ENCODE measurements at places on chromosomes 1 and 21.

GRCh38 chr1:241034203-241034936, 322.6 kb downstream of the RGS7 start:
- ATAC-seq: no peak

DNA sequence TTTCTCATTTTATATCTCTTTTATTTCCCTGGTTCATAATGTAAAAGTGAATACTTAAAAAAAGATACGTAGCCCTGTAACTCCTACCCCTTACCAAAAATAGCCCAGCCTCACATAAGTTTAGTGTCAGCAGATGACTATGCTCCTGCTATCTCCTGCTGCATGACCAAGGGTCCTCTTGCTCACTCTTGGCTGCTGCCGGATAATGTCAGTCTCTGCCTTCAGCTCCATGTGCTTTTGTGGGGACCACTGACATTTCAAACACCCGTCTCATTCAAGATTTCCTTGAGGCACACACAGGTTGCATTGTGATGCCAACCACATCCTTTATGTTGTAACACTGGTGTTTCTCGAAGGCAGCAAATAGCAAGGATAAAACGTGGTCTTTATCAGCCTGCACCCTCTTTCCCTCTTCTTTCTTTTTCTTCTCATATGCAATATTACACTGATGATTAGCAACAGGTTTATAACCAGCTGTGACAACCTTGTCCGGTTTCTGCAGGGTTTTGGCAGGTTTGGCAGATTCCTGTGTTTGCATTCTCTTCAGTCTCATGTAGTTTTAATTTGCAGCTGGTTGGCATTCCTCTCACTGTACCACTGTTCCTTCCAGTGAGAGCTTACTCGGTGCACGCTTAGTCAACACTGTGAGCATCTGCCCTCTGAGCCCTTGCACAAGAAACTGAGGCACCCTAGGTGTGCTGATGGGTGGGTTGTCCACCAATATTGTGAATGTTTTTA, 62.2 kb downstream of the ZNF684 start:
- ATAC-seq: peak; percentile 45

GRCh38 chr1:87045761-87046304, 131.4 kb downstream of the HS2ST1 start:
- ATAC-seq: peak; percentile 31

- peak; percentile 14 for ATAC-seq
Measured at GRCh38 chr1:225635649-225636048, 17.3 kb downstream of the ENAH start.

DNA sequence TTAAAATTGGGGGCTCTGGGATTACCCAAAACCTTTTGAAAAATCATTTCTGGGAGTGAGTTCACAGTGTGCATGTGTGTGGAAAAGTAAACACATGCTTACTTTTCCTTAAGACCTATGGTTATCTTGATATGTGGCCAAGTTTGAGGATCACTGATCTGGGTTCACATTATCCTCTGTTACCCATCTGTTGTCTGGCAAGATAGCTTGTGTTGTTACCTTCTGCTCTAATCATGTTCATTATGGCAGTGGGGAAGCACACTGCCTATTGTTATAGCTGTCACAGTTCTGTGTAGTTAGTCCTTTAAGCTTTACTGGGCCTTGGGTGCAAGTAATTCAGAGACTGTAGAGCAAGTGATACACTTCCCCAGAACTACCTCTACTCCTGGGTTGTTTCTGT, 5.0 kb downstream of the CTBS start:
- no peak for ATAC-seq

DNA sequence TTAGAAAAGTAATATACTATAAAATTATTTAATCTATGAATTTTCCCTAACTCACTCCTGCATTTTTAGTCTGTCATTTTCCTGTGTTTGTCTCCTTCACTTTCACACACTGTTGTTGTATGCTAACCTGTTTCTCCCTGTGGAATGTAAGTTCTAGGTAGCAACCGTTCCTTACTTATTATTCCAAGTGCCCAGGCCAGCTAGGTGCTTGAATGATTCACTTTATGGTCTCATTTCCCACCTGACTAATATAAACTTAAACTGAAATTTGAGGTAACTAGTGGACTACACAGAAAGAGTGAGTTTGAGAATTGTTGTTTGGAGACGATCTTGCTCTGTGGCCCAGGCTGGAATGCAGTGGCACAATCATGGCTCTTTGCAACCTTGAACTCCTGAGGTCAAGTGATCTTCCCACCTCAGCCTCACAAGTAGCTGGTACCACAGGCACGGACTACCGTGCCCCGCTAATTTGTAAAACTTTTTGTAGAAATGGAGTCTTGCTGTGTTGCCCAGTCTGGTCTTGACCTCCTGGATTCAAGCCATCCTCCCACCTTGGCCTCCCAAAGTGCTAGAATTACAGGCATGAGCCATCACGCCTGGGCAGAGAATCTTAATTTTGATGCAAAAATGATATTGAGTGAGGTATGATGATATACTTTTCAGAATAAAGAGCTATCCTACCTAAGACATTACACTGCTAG, 1.9 kb downstream of the ZYG11B start:
- ATAC-seq: no peak

GRCh38 chr1:94514095-94514727, 27.3 kb downstream of the F3 start:
- ATAC-seq: peak; percentile 76

DNA sequence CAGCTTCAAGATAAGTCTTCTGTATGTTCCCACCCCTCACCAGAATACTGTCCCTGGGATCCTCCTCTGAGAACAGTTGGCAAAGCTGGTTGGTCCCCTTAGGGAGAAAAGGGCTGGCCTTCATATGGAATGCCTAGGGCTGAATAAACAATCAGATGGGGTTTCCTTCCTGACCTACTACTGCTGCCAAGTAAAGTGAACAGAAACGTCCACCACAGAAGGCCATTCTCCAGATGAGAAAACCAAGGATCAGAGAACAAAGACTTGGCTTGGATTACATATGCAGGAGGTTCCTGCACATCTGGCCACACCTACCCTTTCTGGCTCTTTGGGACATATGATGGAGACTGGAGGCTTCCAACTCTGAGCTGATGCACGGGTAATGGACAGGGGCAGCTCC, 194.5 kb downstream of the HIVEP3 start:
- no peak for ATAC-seq

DNA sequence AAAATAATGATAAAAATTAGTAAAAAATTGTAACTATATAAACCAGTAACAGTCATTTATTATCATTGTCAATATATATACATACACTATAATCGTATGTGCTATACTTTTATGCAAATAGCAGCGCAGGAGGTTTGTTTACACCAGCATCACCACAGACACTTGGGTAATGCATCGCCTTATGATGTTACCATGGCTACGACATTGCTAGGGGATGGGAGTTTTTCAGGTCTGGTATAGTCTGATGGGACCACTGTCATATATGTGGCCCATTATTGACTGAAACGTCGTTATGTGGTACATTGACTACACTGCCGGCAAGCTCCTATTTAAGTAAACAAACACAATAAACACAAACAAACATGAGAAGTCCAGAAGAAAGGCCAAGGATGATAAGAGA, 45.6 kb downstream of the KCNK1 start:
- ATAC-seq: no peak

- no peak for ATAC-seq
Measured at GRCh38 chr1:25090707-25091422, 141.4 kb downstream of the SYF2 start.

- peak; percentile 99 for ATAC-seq
Measured at GRCh38 chr1:202861420-202862132, 27.4 kb downstream of the RABIF start.

GRCh38 chr1:204705493-204705811, 19.9 kb upstream of the LRRN2 start:
- no peak for ATAC-seq

DNA sequence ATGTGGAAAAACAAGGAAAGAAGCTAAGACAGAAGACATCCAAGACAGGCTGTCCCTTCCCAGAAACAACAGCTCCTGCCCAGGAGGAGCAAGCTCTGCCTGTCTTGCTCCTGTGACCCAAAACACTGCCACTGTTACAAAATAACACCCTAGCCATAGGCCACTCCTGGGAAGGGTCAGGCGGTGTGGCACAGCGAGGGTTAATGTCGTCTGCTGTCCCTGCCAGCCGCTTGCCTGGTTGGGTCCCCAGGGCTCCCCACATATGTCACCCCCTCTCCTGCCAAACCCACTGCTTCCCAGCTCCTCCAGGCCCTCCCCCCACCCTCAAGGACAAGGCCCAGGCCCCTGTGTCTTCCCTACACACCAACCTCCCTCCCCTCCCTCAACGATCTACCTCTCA, 3.9 kb upstream of the NHLH1 start:
- no peak for ATAC-seq

- ATAC-seq: no peak
Measured at GRCh38 chr1:18142969-18143368, 35.4 kb downstream of the IGSF21 start.

DNA sequence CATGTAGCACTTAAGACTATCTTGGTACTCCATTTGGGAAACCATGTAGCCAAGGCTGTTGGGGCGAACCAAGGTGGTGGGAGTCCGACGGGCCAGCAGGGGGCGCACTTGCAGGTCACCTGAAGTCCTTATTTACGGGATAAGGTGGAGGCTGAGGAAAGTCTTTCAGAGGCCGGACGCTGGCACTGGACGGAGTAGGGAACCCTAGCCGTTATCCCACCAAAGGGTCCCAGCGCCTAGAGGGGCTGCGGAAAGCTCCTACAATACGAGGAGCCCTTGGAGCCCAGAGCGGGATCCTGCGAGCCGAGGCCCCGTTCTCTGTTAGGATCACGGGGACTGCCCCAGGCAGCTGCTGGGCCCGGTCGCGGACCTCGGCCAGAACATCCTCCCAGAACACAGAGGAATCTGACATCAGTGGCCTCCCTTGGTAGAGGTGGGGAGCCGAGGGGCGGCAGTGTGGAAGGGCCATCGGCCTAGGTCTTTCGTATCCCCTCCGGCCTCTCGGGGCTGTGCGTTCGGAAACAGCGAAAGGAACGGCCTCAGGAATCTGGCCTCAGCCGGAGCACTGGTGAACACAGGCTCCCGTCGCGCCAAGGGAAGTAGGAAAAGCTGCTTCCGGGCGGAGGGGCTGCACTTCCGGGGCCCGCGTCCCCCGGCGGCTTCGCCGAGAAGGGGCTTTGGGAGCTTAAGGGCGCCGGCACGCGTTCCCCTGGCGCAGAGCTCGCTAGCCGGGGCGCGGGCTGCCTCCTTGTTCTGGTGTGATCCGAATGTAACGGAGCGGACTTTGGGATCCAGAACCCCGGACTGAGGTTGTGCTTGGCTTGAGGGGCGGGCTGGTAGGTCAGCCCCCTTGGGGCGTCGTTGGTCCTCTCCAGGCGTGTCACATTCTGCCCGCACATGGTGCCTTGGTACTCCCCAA, 29.9 kb upstream of the RPTN start:
- ATAC-seq: peak; percentile 76

GRCh38 chr1:41412748-41413147, 51.5 kb downstream of the FOXO6 start:
- ATAC-seq: no peak

DNA sequence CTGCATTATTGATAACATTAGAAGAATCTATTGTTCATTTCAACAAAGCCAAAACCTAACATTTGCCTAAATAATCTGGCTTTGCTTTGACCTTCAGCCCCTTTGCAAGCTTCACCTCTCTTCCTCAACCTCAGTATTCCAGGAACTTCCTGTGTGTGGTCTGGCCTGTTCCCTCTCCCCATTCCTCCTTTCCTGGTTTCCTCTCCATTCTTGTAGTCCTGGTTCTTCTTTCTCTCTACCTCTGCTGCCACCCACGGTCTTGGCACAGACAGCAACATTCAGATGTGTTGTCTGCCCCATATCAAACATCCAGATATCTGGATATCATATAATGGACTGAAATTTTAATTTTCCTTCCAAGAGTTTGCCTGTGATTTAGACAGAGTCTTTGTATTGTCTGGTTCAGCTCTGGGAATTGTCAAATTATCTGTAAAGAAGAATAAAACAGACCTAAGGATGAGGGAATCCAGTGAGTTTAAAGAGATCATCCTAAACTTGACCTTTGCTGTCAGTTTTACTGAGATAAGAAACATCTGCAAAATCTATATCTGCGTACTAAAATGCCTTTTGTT, 148.1 kb upstream of the KCTD3 start:
- ATAC-seq: peak; percentile 46

- no peak for ATAC-seq
Measured at GRCh38 chr1:47113178-47113577, 24.1 kb upstream of the CYP4A22 start.

DNA sequence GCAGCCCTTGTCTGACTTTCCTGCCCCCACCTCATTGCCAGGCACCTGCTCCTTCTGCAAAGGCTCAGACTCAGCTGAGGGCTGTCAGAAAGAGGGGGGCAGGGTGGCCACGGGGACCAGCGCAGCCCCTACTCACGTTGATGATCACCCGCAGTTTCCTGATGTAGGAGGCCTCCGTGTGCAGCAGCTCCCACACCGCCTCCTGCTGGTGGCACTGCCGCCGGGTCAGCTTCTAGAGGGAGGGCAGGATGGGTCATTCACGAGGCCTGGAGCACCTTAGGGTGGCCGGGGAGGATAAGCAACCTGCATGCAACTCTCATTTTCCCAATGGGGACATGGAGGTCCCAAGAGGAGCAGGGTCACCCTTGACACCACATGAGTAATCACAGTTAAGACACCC, 6.4 kb upstream of the TNFRSF25 start:
- ATAC-seq: no peak

DNA sequence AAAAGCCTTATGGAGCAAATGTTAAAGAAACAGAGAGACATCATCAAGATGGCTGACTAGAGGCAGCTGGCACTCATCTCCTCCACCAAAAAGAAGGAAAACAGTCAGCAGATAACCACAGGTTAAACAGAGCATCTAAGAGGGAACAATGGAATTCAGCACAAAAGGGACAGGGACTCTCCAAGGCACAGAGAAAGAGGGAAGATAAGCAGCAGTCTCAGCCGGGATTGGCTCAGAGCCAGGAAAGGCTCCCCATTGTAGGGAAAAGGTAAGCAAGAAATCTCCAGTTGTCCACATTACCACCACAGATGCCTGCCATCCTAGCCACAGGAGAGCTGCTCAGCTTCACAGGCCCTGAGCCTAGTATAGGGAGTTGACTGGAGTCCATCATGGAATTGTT, 605.5 kb downstream of the SMYD3 start:
- no peak for ATAC-seq

GRCh38 chr1:25879675-25880074, 4.2 kb upstream of the PAQR7 start:
- ATAC-seq: no peak

- no peak for ATAC-seq
Measured at GRCh38 chr21:40130476-40130875, 263.2 kb downstream of the PCP4 start.

GRCh38 chr1:151547119-151547899, 7.2 kb downstream of the TUFT1 start:
- peak; percentile 82 for ATAC-seq

All from SK-N-SH treated with all-trans-retinoic acid at 6 μM for 48 hours (cell line).